ENCODE measurements at places on chromosomes 3 and 15.

DNA sequence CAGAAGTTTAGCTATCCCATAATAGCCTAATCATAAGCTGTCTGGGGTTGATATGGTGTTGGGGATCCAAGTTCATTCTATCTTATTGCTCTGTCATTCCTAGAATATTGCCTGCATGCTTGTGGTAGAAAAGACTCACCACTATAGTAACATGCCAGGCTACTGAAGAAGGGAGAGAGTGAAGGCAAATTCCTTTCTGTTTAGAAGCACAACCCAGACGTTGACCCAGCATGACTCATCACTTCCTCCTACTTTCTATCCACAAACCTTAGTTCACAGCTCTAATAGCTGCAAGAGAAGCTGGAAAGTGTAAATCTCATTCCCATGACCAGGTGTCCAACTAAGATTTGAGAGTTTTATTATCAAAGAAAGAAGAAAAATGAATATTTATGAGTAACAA is 57.8 kb upstream of the NMD3 start:
- DNase-seq, result no peak

DNA sequence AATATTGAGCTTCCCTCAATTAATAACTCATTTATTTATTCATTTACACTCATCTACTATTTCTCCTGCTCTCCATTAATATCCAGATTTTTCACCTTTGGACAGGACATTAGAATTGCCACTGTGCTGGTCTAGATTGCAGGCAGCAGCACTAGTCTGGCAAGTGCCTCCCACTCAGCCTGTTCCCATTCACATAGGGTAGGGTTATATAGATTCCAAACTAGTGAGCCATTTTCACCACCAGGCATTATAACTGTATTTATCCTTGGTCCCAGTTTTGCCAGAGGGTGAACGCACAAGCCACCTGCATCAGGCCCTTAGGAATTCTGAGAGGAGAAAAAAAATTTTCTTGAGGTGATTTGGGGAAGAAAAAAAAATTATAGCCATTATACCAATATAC is 44.5 kb downstream of the ANAPC13 start:
- no peak for DNase-seq

DNA sequence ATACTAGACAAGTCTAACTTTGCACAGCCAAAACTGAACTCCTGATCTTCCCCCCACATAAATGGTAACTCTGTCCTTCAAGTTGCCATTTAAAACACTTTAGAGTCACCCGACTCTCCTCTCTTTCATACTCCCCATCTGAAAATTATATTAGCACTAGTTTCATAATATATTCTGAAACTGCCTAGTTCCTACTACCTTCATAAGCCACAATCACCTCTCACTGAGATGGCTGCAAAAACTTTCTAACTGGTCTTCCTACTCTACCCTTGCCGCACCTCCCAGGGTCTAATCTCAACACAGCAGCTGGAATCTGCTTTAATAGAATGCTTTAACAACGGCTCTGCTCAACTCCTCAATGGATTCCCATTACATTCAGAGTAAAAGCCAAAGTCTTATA is 55.0 kb downstream of the GLB1 start:
- no peak for DNase-seq

DNA sequence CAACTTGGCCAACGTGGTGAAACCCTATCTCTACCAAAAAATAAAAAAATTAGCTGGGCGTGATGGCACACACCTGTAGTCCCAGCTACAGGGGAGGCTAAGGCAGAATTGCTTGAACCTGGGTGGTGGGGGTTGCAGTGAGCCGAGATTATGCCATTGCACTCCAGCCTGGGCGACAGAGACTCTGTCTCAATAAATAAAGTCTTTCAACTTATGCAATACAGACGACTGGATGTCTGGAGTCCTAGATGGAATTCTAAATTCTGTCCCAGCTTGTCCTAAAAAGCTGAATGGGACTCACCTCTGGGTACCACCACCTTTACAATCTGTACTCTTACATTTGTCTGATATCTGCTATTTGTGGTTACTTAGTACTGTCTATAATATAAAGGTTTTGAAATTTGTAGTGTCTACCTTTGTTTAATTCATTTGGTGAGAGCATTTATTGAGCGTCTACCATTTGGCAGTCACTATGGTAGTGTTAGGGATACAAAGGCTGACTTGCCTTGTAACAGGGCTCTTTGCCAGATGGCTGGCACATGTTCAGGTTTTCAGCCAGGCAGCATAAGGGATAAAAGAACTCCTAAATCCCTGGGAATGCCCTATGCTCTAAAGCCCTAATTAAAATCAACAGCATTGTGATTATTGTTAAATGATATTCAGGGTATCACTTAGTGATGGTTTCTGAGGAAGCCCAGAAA is 7.2 kb upstream of the ZNF609 start:
- peak; percentile 47 for DNase-seq

DNA sequence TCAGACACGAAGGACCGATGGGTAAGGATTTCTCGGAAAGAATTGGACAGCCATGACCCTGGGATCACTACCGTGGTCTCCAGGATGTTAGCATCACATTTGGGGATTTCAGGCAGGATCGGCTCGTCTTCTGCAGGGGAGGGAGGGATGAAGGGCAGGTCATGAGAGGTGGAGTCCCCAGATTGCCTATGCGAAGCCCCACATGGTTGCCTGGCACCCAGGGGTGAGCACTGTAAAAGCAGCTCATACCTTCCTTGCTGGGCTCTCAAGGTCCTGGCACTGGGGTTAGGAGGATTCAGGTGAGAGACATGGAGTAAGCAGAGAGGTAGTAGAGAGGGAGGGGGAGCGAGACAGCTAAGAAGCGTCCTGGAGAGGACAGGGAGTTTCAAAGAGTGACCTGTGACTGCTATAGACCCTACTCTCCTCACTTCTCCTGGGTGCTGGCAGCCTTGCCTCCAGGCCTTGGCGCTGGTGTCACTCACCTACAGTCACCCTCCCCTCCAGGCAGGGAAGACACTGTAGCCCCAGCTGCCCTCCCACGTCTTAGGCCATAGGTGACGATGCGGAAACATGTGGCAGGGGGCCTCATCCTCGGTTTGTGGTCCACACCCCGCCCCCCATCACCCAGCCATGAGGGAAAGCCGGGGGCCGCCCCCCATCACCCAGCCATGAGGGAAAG is 15.0 kb upstream of the EHD4 start:
- no peak for DNase-seq

All from putamen (tissue), 1 donor.